ENCODE measurements at places on chromosomes 11 and 22.
A peak's percentile ranks its signal among the peaks of the same experiment; 100 is the strongest.

GRCh38 chr22:24392218-24392931 lies 35.0 kb upstream of the ADORA2A start:
- no peak for DNase-seq

GRCh38 chr22:26551568-26551967 lies 38.4 kb downstream of the TPST2 start:
- DNase-seq: no peak

- DNase-seq: no peak
Measured at GRCh38 chr22:33302549-33302948, 244.4 kb upstream of the SYN3 start.

GRCh38 chr22:46303347-46303965 lies 6.8 kb downstream of the GTSE1 start:
- no peak for DNase-seq

DNA sequence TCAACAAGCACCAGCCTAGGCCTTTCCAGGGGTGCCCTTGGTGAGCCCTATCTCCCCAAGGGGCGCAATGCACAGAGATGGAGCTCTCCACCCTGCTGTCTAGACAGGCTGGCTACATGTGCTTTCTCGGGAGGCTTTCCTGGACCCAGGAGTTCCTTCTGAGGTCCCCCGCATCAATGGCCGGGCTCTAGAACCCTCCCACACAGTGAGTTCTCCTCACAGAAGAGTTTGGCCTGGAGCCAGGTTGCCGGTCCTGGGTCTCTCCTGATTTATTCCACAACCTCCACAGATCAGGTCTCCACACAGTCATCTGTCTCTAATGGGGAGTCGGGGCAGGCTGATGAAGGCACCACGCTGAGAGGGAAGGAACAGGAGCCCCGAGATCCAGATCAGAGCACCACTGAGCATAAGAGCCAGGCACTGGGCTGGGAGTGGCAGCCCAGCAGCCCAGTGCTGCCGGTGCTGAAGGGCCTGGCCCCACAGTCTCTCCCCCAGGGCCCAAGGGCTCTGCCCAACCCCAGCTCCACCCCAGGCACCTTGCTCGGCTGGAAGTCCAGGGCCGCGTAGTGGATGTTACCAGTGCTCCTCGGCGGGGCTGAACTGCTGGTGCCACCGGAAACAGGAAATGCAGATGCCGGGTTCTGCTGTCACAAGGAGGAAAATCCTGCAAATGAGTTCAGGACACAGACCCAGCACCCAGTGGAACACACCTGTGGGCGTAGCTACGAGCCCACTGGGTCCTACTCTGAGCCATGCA lies 44.7 kb downstream of the GAB4 start:
- DNase-seq: no peak

DNA sequence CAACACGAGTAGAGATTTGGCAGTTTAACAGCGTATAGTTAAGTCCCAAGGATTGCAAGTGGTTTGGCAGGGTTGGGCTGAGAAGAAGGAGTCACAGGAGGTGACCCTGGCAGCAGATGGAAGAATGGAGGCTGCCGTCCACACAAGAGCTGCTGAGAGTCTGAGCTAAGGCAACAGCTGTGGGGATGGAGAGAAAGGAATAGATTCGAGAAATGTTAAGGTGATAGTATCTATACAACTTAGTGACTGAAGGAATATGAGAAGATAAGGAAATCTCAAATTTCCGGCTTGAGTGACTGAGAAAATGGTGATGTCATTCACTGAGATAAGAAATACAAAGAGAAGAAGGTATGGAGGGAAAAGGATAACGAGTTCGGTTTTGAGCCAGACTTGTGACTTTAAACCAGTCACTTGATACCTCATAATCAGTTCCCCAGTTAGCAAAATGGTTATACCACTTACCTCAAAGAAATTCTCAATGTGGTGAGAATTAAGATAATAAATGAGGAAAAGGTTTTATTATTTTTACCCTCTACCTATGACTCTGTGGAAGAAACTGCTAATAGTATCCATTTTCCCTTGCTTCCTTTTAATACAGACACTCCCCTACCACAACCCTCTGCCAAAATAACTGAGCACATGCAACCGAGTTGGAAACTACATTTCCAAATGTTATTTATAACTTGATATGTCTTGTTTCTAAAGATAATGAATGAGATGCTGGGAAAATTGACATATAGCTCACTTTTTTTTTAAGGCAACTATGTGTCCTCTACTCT lies 30.7 kb downstream of the FAM168A start:
- no peak for DNase-seq

- no peak for DNase-seq
Measured at GRCh38 chr22:30036656-30037055, 43.6 kb upstream of the HORMAD2 start.

- no peak for DNase-seq
Measured at GRCh38 chr11:70627219-70627618, 228.9 kb downstream of the CTTN start.

DNA sequence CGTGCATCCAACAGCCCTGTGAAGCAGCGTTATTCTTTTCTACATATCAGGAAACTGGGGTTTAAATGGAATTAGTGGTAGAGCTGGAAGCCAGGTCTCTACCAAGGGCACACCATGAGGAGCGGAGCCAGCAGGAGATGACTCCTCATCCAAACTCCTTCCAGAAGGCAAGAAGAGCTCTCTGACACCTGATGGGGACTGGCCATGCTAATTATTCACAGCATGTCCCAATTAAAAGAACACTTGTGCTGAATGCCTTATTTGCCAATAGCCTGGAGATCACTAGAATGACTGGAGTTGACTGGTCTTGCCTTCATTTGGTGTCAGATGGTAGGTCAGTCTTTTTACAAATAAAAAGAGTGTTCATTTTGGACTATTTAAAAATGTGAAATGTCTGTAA lies 32.9 kb upstream of the SLN start:
- no peak for DNase-seq

- DNase-seq: no peak
Measured at GRCh38 chr11:47524291-47524874, 28.5 kb downstream of the CELF1 start.

DNA sequence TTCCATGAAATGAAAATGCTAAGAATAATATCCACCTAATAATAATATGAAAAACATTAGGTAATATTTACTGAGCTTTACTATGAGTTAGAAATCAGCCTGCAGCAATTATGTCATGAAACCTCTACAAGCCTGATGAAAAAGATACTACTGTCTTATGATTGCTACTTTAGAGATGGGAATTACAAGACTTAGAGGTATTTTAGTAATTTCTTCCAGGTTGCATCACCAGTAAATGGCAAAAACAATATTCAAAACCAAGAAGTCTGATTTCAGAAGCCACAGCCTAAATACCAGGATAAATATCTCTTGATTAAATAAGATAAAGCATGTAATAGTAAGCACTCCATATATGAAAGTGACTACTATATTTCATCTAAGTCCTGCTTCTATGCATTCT lies 13.8 kb downstream of the OR5B21 start:
- DNase-seq: no peak

DNA sequence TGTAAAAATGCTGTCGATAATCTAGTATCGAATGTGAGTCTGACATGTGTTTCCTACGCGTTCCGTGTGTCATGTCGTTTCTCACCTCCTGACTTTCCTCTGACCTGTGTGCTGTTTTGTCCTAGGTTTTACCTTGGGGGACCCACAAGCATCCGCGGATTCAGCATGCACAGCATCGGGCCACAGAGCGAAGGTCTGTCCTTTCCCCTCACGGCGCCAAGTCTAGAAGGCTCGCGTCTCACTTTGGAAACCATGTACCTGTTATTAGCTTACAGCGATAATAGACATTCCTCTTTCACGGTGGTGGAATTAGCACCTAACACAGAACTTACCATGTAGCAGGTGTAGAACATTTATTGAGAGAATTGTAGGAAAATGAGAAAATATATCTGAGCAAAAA lies 28.6 kb downstream of the SAMM50 start:
- no peak for DNase-seq

GRCh38 chr11:93132836-93133235 lies 65.0 kb downstream of the SLC36A4 start:
- peak; percentile 26 for DNase-seq

DNA sequence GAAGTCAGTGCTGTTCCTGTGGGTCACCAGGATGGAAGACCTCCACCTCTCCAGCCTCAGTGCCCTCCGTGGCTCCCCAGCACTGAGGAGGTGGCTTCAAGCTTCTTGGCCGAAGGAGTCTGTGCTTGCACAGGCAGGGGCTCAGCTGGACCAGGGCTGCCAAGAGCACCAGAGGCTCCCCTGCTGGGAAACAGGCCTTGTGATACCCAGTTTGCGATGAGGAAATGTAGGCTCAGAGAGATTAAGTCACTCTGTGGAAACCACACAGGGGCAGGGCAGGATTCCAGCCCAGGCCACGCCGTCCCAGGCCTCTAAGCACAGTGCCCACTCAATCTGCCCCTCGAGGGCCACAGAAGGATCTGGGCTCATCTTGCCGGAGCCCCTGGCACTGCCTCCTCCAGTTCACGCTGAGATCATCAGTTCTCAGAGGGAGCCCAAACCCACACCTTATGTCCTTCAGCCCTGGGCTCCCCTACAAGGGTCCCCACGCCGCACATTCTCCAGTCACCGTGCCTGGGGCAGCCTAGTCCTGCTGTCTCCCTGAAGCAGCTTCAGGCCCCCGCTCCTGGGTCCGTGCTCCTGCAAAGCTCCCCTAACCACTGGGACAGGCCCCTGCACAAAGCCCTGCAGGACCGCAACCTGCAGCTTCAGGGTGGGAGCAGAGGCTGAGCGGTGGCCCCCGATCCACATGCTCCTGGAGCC lies 21.6 kb downstream of the ANO1 start:
- no peak for DNase-seq

- DNase-seq: no peak
Measured at GRCh38 chr22:50547263-50547985, 1.7 kb downstream of the KLHDC7B start.

- DNase-seq: no peak
Measured at GRCh38 chr11:72629266-72629665, 45.0 kb downstream of the PDE2A start.

GRCh38 chr11:22347857-22348487 lies 9.8 kb downstream of the SLC17A6 start:
- DNase-seq: no peak

DNA sequence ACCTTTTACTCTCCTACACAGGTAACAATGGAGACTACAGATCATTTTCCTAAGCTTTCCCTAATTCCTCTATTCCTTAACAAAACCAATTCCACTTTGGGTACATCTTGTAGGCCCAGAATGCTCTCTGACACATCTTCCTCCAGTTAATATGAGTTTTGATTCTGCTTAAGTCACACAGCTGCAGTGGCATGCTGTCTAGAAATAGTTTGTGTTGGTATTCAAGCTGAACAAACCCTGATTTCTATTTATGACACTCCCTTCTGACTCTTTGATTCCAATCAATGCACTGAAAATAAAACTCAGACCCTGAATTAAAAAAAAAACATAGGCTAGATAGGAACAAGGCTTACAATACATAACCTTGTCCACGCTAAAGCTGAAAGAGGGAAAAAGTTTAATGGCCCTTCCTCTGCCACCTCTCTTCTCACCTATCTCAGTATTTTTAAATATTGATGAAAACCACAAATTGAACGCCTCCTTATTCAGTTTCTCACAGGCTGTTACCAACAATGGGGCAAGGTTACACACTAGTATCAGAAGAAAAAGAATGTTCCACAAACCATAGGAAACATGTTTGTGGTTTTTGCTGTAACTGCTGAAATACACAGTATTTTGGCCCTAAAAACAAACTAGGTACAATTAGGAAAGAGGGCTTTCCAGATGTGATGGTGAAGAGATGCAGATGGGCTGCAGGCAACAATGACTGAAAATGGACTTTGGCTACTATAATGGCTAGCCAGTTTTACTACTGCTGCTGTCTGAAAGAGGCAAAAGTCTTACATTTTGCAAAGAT lies 35.7 kb upstream of the GAB2 start:
- no peak for DNase-seq

GRCh38 chr11:131533149-131533548 lies 162.7 kb downstream of the NTM start:
- no peak for DNase-seq

GRCh38 chr11:134272381-134273316 lies 3.5 kb upstream of the GLB1L3 start:
- DNase-seq: peak; percentile 71

- DNase-seq: no peak
Measured at GRCh38 chr11:17350455-17351171, 987 bp upstream of the NCR3LG1 start.

DNA sequence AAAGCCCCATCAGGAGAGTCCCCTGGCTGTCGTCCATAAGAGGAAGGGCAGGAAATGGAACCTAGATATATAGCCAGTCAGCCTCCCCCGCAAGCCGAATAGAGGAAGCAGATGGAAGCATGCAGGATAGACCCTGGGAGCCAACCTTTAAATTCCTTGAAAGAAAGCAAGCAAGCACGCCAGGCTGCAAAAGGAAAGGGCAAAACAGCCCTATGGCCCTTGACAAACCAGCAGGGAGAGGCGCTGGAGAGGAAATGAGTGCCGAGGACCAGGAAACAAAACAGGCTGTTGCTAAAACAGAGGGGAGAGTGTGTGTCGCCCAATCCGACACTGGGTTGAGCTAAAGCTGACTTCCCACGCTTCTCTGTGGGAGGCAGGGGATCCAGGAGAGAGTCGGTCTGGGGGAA lies 203.5 kb upstream of the MTNR1B start:
- DNase-seq: peak; percentile 44
